ENCODE measurements at places on chromosomes 3 and 15.

GRCh38 chr3:184659797-184660301 is 52.0 kb downstream of the MAGEF1 start:
- DNase-seq = no peak

GRCh38 chr15:65343374-65343981 is 34.3 kb downstream of the IGDCC3 start:
- no peak for DNase-seq

DNA sequence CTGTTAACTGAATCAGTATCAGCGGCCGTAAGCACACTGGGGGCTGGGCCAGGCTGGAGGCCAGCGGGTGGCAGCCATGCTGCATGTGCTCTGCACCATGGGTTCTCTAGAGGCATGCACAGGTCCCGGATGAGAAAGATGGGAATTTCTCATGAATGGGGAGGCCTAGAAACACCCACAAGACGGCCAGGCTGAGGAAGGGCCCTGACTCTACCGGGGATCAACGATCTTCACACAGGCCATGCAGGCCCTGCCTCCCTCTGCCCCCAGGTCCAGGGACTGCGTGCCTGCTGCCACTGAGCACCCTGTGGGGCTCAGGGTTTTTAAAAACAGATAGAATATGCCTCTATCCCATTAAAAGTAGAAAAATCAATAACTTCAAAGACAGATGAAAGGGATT is 32.7 kb downstream of the SLC41A3 start:
- DNase-seq = no peak

- DNase-seq = no peak
These were observed 59.9 kb upstream of the ADAMTS9 start for GRCh38 chr3:64747679-64748078.

DNA sequence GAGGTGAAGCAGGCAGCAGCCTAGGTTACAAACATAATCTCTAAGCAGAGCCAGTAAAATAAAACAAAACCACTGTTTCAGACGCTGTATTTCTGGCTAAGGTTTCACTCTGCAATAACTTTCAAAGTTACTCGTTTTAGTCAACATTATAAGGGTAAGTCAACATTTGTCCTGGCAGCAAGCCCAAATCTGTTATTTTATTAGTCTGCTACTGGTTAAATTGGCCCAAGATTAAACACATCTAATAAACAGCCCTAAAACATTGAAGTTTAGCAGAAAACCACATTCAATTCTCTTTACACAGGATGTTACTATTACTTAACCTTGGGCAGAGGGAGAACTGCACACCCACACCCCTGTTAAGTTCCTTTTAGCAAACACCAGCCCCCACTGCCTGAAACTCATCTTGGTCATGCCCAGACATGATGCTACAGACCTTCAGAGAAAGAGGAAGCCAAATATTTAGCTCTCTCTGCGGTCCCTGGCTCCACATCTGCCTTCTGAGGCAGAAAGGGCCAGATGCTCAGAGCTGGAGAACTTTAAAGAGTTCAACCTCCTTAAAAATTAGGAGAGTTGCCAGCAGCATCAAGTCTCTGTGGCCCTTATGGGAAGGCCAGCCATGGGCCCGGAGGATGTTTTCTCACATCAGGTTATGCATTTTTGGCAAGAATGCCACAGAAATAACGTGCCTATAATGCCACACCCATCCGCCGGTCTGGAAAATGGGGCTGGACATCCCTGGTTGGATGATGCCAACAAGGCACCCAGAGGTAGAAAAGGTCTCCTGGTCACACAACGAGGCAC is 17.9 kb downstream of the ARHGEF3 start:
- peak; percentile 56 for DNase-seq

GRCh38 chr3:126679318-126679751 is 24.4 kb upstream of the TXNRD3 start:
- DNase-seq = peak; percentile 77

DNA sequence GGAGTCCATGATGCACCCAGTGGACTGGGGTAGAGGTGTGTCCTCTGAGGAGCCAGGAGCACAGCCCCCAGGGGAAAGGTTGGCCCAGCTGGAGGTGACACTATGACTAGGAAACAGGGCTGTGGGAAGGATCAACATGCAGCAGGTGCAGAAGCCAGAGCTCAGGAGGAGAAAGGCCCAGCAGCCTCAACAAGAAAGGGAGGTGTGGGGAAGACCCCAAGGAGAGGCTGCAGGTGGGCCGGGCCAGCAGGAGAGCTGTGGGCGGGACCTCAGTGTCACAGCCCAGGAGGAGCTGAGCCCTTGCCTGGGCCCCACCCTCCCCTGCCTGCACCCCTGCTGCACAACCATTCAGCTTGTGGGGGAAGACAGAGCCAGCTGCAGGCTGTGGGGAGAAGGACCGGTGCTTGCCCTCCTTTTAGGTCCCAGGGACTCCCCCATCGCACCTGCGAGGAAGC is 18.4 kb upstream of the KLF13 start:
- no peak for DNase-seq

DNA sequence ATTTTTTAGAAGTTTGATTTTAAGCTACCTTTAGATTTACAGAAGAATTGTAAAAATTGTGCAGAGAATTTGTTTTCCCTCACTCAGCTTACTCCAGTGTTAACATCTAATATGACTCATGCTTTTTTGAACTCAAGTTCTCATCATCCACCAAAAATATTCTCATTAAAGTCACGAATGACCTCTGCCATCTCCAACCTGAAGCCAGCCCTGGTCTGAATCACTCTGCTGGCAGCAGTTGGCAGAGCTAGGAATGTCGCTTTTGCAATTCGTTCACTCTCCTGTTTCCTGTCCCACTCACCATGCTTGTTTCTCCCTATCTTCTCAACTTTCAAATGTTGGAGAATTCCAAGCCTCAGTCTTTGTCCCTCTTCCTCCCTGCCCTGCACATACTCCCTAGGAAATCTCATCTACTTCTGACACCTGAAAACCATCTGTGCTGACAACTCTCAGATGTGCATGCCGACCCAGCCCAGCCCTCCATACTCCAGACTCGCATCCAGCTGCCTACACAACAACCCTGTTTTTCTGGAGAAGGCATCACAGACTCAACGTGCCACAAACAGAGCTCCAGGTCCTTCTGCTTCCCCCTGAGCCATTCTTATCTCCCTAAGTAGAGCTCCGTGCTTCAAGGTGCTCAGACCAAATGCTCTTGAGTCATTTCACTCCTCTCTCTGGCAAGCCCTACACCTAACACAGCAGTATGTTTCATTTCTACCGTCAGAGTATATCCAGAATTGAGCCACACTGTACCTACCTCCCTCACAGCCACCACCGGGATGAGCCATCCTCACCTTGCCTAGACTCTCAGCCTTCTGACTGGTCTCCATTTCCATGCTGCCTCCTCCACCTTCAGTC is 24.9 kb downstream of the PRR23E start:
- DNase-seq = no peak

DNA sequence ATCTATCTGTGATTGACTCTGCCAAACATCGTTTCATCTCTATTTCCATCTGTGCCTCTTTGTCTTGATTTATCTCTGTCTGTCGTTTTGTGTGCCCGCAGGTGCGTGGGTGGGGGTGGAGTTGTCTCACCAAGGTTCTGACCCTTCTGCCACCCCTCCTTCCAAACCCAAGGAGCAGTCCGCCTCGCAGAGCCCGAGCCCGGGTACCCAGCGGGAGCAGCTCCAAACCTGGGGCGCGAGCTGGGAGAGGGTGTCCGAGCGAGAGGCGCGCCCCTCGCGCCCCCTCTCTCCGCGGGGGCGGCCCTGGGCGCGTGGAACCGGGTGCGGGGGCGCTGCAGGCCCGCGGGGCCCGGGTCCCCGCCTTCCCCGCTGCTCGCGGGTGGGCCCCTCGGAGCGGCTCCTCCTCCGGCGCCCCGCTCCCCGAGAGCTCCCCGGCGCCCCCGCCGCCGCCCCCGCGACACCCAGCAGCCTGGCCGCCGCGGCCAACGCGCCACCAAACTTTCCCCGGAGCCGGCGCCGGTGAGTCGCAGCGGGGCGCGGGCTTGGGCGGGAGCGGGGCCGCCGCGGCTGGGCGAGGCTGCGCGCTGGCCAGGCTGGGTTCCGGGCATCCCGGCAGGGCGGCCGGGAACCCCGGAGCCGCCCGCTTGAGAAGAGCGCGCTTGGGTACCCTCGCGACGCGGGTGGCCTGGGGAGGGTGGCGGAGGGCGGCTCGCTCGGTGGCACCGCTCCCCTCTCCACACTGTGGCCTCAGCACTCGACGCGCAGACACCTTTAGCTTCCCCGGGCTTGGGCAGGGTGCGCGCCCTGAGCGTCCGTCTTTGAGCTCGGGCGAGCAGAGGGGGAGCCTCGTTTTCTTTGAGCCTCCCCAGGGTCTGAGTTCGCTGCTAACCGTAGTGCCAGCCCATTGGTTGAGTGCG is at the start of gene HRH1:
Gene HRH1, plus strand, starts transcription at position 458 of the 917 bp plus-strand sequence. CDS start 104,545 bp downstream, outside the sequence.
- no peak for DNase-seq

DNA sequence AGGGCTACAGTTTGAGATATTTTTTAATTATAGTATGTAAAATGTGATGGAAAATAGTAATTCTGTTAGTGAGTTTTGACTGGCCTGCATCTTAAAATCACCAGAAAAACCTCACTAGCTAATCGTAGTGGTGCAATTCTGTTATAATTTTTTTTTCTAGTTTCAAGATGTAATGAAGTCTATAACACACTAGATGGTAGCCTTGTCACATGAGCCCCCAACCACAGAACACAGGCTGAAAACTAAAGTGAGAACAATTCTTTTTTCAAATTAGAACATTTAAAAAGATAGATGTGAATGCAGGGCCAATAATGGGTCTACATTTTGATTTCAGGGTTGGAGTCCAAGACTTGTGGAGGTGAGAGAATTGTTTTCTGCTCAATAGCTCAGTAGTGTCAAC is 83.3 kb upstream of the KCNH8 start:
- DNase-seq = no peak

DNA sequence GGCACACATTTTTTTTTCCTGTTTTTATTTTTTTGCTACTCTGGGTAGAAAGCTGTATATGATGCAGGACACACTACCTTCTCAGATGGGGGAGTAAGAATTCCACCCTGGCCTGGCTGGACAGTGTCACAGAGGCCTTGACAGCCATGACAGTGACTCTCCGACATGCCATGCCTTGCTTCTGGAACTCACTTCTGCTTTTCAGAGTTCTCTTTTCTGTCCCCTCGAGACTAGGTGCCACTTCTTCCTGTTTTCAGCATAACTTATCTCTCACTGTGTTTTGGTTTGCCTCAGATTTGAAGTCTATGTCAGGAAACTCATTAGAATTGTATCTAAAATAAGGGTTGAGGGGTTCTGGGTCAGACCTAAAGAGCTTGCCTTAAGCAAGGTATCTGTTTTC is 69.1 kb upstream of the SEC13 start:
- no peak for DNase-seq

GRCh38 chr3:168467115-168467714 is 371.5 kb upstream of the GOLIM4 start:
- no peak for DNase-seq

DNA sequence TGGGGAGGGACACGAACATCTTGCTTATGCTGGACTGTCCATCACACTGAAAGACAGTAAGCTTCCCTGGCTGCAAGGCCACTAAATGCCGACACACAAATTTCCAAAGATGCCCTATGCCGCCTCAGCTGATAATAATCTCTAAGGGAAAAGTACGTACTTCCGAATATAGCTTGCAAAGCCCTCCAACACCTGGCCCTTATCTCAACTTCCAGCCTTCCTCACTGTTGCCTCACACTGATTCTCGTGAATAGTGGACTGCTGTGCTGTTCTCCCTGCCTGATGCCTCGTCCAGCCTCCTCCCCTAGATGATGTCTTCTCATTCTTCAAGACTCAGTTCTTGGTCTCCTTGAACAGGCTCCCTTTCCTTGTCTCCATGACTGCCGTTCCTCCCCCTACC is 72.3 kb downstream of the CD47 start:
- DNase-seq = no peak

DNA sequence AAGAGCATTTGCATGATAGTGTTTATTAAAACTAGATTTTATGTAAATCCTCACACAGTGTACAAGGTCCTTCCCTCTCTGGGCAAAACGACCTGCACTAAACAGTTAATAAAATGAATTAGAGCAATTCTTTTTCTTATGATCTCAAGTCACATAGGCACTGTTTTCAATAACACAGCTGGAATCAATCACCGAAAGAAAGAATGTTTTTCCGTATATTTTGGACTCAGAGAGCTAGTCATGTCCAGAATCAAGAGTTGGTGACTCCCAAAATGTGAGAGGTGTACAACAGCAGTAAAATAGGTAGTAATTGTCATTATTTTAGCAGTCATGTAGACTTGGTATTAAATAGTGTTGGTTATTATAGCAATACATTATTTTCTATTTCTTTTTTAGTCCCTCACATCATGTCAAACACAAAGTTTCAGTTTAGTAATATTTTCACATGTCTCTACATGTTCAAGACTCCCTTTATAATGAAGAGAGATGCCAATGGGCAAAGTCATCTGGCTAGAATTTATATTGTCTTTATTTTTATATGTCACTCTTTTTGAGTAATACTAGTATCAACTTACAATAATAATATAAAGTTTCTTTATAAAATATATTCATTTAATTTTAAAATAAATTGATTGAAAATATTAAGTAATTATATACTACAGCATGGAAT is 448.6 kb upstream of the CDIN1 start:
- no peak for DNase-seq

All from activated CD4-positive, alpha-beta T cell treated with anti-CD3 and anti-CD28 coated beads, Interleukin-2, amount 50 U/mL, for 1 hour (primary cell).